ENCODE measurements at places on chromosomes 2 and 18.
A peak's percentile ranks its signal among the peaks of the same experiment; 100 is the strongest.

DNA sequence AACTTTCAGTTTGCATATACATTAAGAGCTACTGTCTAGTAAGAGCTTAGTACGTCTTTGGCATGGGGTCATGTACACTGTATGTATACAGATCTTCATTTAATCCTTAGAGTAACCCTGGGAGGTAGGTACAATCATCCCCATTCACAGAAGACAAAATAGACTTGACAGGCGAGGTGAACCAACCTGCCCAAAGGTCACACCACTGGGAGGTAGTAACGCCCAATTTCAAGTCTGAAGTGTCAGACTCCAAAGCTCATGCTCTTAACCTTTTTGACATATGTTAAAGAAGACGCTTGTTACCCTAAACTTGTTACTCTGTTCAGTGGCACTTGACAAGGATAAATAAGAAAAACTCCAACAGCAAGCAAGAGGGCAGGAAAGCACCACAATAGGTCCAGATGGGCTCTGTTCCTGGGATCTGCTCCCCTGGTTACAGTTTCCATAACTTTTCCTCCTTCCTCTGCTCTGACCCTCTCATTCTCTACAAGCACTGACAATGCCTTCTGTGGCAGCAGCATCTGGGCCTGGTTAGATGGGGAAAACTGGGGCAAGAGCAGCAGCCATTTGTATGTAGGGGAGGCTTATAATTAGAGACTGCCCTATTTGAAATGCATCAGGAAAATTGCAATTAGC, 64.7 kb upstream of the SERTAD2 start:
- no peak for DNase-seq

- no peak for DNase-seq
Measured at GRCh38 chr2:162057426-162057825, 16.6 kb downstream of the DPP4 start.

GRCh38 chr2:110737783-110738182, 5.4 kb downstream of the ACOXL start:
- no peak for DNase-seq

- DNase-seq = peak; percentile 74
Measured at GRCh38 chr2:226215902-226216503, 583.6 kb downstream of the IRS1 start.

GRCh38 chr2:174611854-174612253, 14.2 kb upstream of the WIPF1 start:
- DNase-seq = no peak

DNA sequence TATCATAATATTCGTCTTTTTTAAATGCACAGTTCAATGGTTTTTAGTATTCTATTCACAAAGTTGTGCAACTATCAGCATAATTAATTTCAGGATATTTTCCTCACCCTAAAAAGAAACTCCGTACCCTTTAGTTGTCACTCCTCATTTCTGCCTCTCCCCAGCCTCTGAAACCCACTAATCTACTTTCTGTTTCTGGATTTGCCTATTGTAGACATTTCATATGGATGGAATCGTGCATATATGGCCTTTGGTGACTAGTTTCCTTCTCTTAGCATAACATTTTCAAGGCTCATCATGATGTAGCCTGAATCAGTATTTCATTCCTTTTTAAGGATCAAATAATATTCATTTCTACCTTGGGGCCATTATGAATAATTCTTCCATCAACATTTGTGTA, 18.5 kb downstream of the NEURL3 start:
- no peak for DNase-seq

GRCh38 chr2:110983133-110983532, 137.6 kb upstream of the BCL2L11 start:
- DNase-seq = no peak

GRCh38 chr18:28269750-28270149, 92.8 kb upstream of the CDH2 start:
- no peak for DNase-seq

DNA sequence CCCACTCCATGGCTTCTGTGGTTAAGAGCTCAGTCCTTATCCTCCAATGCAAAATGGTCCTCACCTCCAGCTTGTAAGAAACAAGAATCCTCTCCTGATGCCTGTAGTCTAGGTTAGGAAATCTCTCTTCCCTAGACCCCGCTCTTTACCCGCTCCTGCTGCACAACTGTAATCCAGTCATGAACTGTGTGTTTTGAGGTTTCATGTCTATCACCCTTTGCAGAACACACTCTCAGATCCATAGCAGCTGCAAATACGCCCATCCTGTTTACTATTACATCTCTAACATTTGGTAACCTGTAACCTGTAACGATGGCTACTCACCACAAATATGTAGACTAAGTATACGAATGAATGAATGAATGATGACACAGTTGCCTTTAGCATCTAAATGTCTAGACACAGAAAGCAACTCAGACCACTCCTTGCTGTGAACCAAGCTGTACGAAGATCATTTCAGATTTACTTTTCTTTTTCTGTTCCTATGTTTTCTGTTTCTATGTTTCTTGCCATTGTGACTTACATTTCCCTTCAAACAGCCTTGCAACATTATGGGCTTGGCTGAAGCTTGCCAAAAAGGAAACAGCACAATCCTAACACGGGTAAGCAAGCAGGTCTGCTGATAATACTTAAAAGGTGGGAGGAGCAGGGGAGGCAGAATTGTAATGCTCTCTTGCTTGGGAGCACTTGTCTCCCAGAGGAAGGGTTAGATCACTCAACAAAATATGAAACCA, 53.7 kb downstream of the EPHA4 start:
- peak; percentile 33 for DNase-seq

DNA sequence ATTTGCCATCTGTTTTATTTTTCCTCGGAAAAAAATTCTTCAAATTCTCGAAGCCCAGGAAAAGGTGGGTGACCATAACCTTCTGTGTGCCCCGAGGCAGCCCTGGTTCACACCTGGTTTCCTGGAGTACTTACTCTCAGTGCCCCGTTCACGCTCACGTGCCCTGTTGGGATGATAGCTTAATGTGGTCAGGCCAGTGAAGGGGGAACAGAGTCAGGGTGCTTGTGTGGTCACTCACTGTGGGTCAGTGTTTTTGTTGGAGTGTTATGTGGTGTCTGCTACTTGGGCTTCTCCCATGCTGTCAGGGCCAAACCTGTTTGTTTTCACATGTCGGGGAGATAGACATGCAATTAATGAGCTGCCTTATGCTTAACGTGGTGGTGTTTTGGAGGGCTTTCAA, 78.1 kb downstream of the MAP4K4 start:
- DNase-seq = no peak

DNA sequence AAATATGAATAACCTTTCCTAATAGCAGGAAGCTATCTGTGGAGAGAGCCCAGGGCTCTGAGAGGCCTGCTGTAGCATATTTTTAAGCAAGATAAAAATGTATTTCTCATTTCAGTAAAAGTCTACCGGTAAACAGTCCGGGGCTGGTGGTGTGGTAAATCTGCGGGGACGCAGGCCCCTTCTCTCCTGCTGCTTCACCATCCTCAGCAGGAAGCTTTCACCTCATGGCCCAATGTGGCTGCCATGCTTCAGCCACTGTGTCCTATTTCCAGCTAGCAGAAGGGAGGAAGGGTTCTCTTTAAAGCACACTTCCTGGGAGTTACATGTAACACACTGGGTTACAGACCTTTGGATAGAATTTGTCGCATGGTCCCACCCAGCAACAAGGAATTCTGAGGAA, 79.5 kb upstream of the ODC1 start:
- DNase-seq = peak; percentile 6

GRCh38 chr2:30470426-30470825, 23.4 kb downstream of the LCLAT1 start:
- no peak for DNase-seq

DNA sequence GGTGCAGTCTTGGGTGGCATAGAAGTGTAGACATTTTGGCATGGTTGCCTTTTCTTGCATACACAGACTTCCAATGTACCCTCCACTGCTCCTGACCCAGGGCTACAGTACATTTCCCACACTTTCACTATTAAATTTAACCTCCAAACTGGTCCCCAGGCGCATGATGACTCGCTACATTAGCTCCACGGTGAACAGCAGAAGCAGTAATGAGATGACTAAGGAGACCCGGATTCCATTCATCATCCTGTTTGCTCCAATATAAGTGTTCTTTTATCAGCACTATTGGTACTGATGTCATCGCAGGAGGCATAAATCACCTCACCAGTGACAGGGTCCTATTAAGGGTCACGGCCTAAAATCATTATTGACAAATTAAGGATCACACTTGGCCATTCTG, 316.5 kb downstream of the EN1 start:
- no peak for DNase-seq

All from activated naive CD4-positive, alpha-beta T cell treated with anti-CD3 and anti-CD28 coated beads, Interleukin-2, amount 50 U/mL, for 72 hours (primary cell).